ENCODE measurements at places on chromosomes 12 and 14.

- no peak for DNase-seq
Observed at GRCh38 chr12:116354950-116355783, 77.7 kb upstream of the MED13L start.

GRCh38 chr12:104748790-104749189, 209.3 kb downstream of the SLC41A2 start:
- DNase-seq = no peak

DNA sequence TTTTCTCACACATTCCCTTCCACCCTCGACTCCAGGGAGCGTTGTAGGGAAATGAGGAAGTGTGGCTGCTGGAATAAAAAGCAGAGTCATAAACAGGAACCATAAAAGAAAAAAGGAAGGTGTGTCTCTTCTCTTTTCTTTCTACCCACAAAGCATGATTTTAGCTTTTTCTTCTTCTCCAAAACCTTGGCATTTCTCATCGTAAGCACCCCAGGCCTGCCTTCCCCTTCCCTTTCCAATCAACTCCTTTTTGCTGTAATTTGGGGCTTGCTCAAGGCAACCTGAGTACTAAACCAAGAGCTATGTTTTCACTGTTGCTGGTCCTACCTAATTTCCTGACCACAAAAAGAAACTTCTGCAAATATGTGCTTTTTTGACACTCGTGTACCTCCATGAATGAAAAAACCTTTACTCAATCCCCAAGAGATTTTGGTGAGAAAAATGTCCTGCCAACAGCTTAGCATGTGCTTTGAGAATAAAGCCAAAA, 9.2 kb downstream of the PLBD1 start:
- no peak for DNase-seq

GRCh38 chr12:39459027-39459434, 16.1 kb upstream of the KIF21A start:
- DNase-seq = no peak

- no peak for DNase-seq
Observed at GRCh38 chr14:50087341-50088116, 28.8 kb downstream of the VCPKMT start.

DNA sequence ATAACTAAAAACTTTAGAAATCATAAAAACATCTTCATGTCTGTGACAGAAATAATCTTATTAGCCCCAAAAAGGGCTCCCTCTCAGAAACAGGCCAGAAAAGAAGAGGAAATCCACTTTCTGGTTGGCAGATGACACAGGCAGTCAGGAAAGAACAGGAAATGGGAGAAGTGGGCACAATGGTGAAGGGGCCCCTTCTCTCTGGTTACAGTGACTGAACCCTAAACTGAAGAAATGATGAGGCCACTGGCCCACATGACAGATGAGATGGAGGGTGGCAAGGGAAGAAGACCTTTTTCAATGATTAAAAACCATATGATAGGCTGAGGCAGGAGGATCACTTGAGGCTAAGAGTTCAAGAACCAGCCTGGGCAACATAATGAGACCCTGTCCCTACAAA, 21.1 kb downstream of the TCTN1 start:
- DNase-seq = no peak

GRCh38 chr12:12441843-12442461, 85.1 kb downstream of the BORCS5 start:
- DNase-seq = no peak

DNA sequence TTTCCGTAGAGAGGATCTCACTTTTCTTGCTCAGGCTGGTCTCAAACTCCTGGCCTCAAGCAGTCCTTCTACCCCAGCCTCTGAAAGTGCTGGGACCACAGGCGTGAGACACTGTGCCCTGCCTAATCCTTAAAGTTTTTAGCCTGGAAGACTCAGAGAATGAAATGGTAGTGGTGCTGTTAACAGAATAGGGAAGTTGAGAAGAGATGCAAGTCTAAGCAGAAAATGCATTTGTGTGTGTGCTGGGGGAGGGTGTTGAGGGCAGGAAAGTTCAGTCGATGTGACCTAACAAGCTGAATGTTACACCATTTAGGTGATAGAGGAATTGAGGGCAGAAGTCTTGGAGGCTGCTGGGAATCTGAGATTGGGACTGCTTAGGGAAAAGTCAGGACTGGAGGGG, 6.9 kb upstream of the TUBA1A start:
- no peak for DNase-seq

GRCh38 chr12:81005606-81006005, 67.9 kb upstream of the LIN7A start:
- no peak for DNase-seq

DNA sequence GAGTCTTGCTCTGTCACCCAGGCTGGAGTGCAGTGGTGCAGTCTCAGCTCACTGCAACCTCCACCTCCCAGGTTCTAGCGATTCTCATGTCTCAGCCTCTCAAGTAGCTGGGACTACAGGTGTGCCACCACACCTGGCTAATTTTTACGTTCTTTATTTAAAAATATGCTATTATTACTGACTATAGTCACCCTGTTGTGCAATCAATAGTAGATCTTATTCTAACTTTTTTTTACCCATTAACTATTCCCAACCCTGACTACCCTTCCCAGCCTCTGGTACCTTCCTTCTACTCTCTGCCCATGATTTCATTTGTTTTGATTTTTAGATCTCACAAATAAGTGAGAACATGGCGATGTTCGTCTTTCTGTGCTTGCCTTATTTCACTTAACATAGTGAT, 2.5 kb downstream of the OXA1L start:
- no peak for DNase-seq

- DNase-seq = no peak
Observed at GRCh38 chr14:101501858-101502615, 59.3 kb upstream of the DIO3 start.

DNA sequence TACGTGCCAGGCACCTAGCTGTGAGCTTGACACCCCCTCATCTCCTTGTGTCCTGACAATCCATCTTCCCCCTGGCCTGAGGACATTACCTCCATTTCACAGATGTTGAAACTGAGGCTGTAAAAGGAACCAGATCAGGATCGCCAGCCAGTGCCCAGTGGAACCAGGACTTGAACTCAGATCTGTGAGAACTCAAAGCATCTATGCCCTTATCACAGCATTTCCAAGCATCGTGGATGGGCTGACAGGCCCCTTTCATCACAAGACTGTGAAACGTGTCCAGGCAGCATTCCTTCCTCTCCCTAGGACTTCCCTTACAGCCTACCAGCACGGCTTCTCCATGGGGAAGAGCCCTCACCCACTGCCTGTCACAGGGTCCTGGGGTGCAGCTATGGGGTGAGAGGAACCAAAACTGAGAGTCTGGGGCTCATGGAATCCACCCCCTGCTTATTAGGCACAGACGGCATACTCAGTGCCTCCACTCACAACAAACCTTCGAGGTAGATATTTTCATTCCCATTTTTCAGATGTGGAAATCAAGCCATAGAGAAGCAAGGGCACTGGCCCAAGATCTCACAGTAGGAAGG, 26.9 kb downstream of the CMKLR1 start:
- DNase-seq = no peak

DNA sequence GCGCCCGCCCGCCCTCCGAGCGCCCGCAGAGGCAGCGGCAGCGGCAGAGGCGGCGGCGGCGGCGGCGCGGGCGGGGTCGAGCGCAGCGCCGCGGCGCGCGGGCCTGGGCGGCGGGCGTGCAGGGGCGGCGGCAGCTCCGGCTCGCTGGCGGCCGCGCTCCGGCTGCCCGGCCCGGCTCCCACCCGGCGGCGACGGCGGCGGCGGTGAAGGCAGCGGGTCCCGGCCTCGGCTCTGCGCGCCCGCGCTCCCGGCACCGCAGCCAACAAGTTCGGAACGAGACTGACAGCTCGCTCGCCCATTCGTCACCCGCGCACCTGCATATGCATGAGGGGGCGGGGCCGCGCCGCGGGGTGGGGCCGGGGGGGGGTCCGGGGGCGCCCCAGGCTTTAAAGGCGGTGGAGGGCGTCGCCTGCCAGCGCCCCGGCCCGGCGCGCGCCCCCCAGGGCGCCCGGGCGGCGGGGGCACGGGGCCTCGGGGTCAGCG, at the start of gene JAG2:
TSS of gene JAG2 (minus strand) at position 281 of the 483 bp plus-strand sequence. CDS start 356 bp downstream, outside the sequence.
- DNase-seq = no peak

DNA sequence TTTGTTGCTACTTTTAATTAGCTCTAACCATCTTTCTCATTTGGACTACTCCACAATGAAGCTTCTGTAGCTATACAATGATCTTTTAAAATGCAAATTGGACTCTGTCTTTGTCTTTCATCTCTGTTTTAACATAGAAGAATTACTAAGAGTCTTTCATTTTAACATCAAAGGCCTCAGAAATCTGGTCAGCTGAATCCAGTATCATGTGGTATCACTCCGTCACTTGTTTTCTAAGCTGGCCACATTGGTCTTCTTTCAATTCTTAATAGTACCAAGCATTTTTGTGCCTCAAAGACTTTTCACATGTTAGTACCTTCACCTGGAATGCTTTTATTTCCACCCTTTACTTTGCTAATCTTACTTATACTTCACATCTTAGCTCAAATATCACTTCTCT, 95.5 kb upstream of the SLC16A7 start:
- no peak for DNase-seq

GRCh38 chr14:72982146-72982708, 44.7 kb downstream of the ZFYVE1 start:
- DNase-seq = no peak

GRCh38 chr12:54404061-54405004, 14.7 kb downstream of the ITGA5 start:
- peak; percentile 55 for DNase-seq

DNA sequence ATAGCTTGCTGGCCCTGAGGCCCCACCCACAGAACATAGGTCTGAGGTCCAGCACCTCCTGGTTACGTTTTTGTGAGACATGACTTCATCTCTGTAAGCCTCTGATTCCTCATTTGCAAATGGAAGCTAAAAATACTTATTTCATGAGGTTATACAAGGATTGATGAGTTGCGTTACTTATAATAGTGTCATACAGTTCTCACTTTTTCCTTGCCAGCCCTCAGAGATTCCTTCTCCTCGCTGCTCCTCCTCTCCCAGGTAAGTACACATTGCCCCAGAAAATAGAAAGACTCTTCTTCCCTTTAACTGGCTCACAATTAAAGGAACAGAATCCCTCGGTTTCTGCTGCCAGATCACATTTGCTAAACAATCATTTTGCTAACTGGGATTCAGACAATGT, 739.2 kb downstream of the VRK1 start:
- no peak for DNase-seq

DNA sequence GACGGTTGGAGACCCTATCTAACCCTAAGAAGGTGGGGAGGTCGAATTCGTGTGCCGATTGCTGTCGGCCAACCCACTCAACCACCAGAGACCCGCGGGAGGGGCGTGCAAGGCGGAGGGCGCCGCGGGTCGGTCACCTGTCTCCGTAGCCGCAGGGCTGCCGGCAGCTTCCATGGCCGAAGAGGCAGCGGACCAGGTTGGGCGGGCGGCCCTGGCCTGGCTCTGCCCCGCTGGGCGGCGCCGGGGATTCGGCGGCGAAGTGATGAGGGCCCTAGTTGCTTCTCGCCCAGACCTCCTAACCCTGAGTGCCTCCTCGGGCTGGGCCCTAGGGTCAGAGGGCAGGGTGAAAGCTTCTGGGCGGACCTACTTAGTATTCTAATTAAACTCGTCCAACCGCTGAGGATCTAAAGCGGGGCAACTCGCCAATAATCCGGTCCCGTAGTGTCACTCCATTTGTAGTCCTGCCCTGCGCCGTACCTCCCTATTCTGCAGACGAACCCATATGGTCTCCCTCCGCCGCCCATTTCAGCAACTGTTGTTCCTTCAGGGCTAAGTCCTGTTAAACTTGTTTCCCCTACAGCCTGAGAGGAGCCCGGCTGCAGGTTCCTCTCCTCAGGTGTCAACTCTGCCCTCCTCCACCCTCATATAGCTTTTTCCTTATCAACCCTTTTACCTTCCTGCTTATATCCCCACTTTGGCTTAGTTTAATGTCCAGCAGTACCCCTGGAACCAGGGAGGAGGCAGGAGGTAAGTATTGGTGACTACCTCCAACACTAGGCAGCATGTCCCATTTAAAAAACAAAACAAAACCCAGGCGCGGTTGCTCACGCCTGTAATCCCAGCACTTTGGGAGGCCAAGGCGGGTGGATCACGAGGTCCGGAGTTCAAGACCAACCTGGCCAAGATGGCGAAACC, at the start of gene PYM1:
TSS of gene PYM1 (minus strand) at position 307 of the 915 bp plus-strand sequence. CDS start at position 174, 133 bp downstream.
- peak; percentile 62 for DNase-seq

DNA sequence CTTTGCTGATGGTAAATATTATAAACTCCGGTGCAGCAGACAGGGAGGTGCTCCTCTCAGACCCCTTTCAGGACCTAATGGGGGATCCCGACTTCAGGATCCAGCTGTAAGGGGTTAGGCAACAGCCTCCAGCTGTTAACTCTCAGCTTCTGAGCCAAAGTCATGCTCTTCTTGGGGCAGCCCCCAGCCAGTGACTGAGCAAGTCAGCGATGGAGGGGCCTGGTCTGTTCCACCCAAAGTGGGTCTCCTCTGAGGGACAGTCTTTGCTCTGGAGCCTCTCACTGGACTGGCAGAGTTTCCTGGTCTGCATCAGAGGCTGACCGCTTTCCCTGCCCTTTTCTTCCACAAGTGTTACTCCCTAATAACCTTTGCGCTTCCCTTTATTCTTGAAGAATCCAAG, 184.2 kb upstream of the DIO3 start:
- no peak for DNase-seq

GRCh38 chr12:51994959-51995358, 11.8 kb upstream of the TAMALIN start:
- peak; percentile 83 for DNase-seq

GRCh38 chr12:107379852-107380567, 286.7 kb upstream of the CRY1 start:
- peak; percentile 80 for DNase-seq

DNA sequence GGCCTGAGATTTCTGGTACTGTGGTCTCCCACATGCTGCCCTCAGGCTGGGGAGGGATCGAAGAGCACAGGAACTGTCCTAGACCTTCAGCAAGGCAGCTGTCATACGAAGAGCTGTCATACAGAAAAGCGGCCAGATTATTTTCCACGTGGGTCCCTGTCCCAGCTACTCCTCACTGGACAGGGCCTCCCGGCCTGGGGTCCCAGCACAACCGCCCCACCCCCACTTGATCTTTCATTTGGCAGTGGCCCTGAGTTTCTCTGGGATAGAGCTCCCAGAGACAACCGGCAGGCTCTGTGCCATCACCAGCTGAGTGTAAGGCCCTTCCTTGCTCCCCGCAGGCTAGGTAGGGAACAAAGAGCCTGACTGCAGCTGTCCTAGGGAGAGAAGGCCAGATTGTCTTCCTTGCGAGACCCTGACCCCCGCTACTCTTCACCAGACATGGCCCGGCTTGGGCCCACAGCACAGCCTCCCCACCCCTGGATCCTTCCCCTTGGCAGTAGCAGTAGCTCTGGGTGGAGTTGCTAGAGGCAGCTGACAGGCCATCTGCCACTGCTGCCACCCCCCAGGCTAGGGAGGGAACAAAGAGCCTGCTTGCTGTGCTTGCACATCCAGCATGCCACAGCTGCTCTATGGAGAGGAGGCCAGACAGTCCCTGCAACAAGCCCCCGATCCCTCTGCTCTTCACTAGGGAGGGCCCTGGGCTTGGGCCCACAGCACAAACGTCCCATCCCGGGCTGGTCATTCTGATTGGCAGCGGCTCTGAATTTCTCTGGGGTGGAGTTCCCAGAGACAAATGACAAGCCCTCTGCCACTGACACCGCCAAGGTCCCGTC, 3.1 kb upstream of the OR4N2 start:
- DNase-seq = no peak

GRCh38 chr12:69515394-69515930, 45.3 kb downstream of the FRS2 start:
- no peak for DNase-seq

GRCh38 chr12:65670775-65671174, 153.5 kb upstream of the HMGA2 start:
- no peak for DNase-seq

- no peak for DNase-seq
Observed at GRCh38 chr12:29545102-29545467, 47.6 kb upstream of the OVCH1 start.

- DNase-seq = no peak
Observed at GRCh38 chr12:76029982-76030340, 1.6 kb downstream of the PHLDA1 start.

All from AG08395 (cell line).